ENCODE measurements at places on chromosomes 16 and 17.

DNA sequence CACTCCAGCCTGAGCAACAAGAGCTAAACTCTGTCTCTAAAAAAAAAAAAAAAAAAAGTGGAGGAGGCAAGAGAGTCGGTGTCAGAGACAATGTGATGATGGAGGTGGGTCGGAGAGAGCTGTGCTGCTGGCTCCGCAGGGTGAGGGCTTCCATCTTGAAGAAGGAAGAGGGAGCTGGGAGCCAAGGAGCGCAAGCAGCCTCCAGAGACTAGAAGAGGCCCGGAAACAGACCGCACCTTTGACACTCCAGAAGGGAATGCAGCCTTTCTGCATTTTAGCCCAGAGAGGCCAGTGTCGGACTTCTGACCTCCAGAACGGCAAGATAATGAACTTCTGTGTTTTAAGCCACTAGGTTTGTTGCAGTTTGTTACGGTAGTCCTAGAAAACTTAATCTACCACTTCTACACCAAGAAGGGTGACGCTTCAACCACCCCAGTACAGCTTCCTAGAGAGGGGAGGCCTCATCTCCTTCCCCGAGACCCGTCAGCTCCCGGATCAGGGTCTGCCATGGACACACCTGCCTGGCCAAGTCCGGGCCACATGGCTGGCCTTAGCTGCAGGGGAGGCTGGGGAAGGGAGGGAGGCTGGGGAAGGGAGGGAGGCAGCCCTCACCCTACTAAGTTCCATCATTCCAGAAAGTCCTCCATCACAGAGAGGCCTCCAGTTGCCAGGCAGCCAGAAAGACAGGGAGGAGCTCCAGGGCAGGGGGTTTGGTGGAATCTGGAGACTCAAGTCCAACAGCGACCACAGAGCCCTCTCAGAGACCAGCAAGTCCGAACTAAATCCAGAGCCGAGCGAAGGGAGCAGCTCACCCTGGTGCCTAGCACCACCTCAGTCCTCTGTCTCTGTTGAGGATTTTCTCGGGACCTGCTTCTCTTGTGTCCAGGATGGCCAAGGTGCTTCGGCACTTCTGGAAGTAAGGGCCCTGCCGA, 13.2 kb upstream of the RBFOX3 start:
- no peak for ATAC-seq

DNA sequence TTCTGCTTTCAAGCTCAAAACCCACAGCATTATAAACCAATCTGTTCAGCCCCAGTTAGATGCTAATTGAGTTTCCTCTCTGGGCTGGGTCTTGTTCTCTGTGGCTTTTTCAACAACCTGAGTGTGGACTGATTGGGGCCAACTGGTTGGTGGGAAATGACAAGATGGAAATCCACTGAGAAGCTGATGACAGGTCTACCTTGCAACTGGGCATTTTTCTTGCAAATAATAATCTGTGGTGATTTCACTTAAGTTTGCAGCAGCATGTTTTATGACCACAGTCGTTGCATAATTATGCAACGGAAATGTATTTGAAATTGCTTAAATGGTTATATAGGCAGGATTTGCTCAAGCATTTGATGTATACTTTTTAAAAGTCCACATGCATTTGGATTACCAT, 69.9 kb downstream of the AKAP1 start:
- no peak for ATAC-seq

DNA sequence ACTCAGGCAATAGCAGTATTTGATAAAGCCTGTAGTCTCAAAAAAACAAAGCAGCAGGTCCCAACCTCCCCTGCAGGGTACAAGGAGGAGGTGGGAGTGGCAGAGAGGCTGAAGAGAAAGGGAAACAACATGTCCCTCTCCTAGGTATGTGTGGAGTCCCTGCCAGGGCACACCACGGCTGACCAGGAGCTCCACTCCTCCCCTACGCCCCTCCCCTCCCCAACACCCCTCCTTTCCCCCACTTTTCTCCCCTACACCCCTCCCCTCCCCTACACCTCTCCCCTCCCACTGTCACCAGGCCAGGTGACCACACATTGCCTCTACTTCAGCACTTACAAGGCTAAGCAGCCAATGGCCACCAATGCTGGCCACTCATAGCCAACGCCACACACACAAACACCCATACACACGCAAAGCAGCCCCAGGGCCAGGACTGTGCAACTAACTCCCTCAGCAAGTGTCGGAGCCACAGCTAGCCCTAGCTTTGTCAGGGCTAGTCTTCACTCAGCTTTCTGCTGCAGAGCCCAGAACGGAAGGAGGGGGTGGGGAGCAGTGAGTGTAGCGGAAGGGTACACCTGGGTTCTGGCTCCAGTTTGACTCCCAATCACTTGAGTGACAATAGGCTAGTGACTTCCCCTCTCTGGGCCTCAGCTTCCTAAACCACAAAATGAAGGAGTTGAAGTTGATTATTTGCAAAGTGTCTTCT, 8.2 kb downstream of the CAVIN1 start:
- peak; percentile 88 for ATAC-seq

DNA sequence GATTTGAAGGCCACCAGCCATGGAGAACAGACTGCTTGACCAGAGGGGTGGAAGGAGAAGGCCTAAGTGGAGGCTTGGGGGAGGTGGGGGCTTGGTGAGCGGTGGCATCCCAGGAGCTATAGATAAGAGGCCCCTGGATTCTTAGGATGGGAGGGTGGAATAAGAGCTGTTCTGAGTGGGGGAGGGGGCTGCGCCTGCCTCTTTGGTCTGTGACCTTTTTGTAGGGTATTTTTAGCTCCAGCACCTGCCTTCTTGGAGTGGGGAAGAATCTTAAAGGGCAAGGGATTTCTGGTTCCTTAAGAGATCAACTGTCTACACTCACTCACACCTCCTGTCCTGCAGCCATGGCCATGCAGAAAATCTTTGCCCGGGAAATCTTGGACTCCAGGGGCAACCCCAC, 567 bp downstream of the ENO3 start:
- ATAC-seq: no peak

DNA sequence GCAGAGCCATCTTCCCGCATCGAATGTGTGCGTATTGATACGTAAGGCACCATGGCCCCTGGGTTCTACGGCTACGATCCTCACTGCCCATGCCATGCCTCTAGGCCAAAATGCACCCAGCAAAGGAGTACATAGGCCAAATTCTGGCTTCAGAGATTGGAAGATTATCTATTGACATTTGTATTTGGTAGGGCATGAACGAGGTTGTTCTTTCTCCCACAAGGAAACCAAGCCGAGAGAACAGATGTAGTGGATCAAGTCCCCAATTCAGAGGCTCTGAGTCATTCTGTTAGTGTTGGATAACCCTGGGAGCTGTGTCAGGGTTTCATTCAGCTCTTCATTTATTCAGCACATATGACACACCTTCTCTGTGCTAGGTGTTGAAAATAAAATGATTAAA, 36.5 kb downstream of the HOXB1 start:
- ATAC-seq: no peak

DNA sequence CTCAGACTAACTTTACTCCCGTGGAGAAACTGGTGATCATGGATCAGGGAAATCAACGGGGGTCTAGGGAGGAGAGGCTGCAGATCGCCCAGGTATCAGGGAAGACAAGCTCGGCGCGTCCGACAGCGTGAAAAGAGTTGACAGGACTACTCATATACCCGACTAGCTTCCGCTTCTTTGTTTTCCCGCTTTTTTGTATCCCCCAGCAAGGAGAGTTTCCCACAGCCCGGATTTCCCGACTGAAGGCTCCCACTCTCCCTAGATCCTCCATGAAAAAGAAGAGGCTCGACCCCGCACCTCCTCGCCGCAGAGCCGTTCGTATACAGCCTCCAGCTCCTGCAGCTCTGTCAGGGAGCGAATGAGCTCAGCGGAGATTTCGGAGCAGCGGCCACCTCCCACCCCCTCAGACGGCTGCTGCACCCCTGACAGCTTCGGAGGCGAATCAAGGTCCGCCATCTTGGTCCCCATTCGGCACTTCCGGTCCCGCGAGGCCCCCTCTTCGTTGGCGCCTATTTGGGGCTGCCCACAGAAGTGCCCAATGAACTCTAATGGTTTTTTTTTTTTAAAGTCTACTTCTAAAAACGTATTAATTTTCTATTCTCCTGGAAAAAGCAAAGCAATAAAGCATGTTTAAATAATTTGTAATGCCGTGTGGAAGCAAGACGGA, at the start of gene COG4:
Gene COG4, minus strand, starts transcription at position 479 of the 667 bp plus-strand sequence. Its CDS starts 11 bp downstream, at position 468.
- peak; percentile 70 for ATAC-seq

- no peak for ATAC-seq
Observed at GRCh38 chr17:2939714-2940351, 123.6 kb downstream of the OR1D5 start.

DNA sequence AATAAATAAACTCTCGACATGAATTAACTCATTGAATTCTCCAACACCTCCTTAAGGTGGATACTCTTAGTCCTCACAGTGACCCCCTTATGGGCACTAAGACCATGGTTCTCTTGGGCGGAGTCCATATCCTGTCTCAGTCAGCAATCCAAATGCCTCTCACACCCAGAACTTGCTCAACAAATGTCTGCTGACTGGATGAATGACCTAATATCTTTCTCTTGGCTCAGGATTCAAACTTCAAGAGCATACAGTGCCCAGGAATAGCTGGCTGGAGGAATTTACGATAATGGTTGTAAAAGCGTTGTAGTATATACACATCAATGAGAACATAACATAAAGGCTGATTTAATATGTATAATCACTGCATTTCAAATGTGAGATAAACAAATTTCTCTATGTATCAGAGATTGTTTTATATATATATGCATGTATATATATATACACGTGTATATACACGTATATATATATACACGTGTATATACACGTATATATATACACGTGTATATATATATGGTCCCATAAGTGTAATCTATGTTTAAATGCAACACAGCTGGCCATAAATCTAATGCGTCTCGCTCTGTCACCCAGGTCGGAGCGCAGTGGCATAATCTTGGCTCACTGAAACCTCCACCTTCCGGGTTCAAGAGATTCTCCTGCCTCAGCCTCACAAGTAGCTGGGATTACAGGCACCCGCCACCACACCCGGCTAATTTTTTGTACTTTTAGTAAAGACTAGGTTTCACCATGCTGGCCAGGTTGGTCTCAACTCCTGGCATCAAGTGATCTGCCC, 6.5 kb upstream of the UBB start:
- ATAC-seq: no peak

DNA sequence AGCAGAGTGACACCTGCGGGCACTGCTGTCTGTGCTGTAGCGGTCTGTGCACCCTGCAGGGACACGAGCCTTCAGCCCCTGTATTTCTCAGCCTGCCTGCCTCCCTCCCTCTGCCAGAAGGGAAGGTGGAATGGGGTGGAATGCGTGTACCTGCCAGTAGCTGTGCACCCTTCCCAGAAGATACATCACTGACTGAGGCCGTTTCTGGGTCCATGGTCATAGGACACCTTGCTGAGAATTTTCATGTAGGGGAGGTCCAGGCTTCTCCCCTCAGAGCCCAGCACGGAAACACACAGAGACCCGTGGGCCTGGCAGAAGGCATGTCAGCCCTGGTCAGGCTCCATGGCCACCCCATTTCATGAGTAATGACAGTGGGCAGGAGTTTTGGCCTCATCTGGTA, 16.5 kb downstream of the DBNDD1 start:
- no peak for ATAC-seq

GRCh38 chr17:41301204-41301790, 1.4 kb downstream of the KRTAP29-1 start:
- ATAC-seq: no peak

DNA sequence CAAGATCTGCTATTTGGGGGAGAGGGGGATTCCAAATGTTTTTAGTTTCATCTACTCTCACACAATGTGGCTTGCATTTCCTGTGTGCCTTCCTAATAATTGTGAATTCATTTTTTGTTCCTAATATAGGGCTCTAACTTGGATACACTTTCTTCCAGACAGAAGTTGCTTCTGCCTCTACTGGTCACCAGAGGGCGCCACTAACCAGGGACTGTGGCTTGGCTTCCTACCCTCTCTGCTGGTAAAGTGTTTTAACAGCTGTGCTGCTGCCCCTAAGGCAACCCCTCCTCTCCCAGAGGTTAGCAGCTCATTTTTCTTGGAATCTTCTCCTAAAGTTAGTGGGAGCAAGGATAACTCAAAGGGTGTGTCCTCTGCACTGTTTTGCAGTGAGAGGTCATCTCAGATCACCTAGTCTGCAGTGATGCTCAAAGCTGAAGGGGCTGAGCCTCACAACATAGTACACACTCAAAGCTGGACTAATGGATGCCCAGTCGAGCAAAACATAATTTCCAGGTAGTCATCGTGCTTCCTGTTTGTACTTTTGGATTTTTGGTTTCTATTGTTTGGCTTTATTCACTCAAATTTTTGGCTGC, 5.0 kb upstream of the PRSS54 start:
- ATAC-seq: no peak

GRCh38 chr16:83365166-83365565, 442.6 kb upstream of the HSBP1 start:
- ATAC-seq: no peak

DNA sequence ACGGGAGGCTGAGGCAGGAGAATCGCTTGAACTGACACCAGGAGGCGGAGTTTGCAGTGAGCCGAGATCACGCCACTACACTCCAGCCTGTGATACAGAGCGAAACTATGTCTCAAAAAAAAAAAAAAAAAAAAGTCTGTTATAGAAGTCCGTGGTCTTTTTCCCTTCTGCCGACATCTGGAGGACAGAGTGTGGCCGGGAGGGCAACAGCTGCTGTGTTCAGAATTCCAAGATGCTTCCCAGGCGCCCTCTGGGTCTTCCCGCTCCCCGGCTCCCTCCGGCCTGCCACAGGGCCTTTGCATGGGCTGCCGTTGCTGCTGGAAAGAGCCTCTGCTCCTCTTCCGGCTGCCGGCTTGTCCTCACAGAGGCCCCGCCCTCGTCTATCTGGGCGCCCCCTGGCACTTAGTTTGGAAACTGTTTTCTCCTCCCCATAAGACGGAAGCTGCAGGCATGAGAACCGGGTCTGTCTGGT, 2.4 kb upstream of the CACNA1H start:
- ATAC-seq: no peak

GRCh38 chr16:64910356-64910755, 211.5 kb downstream of the CDH11 start:
- no peak for ATAC-seq

- ATAC-seq: peak; percentile 74
Observed at GRCh38 chr17:35795007-35795870, at the start of gene MMP28. TSS of gene MMP28 (minus strand) at chr17:35795641. CDS start at chr17:35795377, 264 bp downstream.

- peak; percentile 26 for ATAC-seq
Observed at GRCh38 chr16:1991135-1991551, 1.4 kb downstream of the SYNGR3 start.

- no peak for ATAC-seq
Observed at GRCh38 chr16:75579281-75579834, 13.2 kb downstream of the GABARAPL2 start.

GRCh38 chr16:8107296-8107695, 483.0 kb downstream of the TMEM114 start:
- ATAC-seq: no peak

- no peak for ATAC-seq
Observed at GRCh38 chr17:76493505-76494167, 7.6 kb downstream of the RHBDF2 start.

- no peak for ATAC-seq
Observed at GRCh38 chr17:81436294-81436849, 41.1 kb downstream of the BAHCC1 start.

- peak; percentile 22 for ATAC-seq
Observed at GRCh38 chr16:27365142-27366089, 36.6 kb upstream of the IL21R start.

GRCh38 chr16:24344784-24345183, 88.6 kb downstream of the CACNG3 start:
- ATAC-seq: no peak
